Stomach (tissue), 19 donors: ENCODE measurements at places on chromosomes 12 and 14. TPM values are rescaled to one million over a fixed set of nuclear protein-coding genes. Genes with fewer than 3 reads are reported as not detected.

The GZMB gene
- total RNA-seq: 2.9 TPM

The IKBIP gene
- 9.3 TPM for total RNA-seq

The ANKRD33 gene
- total RNA-seq: not detected

DNA sequence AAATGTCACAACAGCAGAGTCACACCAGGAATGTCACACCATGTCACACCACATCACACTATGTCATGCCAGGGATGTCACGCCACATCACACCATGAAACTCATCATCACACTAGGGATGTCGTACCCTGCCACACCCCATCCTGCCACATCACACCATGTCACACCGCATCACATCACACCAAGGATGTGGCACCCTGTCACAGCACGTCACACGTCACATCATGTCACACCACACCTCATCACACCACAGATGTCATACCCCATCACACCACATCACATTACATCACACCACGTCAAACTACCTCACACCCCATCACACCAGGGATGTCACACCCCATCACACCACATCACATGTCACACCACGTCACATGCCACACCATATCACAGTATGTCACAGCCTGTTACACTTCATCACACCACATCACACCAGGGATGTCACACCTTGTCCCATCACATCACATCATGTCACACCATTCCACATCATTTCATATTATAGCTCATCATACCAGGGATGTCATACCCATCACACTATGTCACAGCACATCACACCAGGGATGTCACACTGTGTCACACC is 90.9 kb downstream of the TMEM121 start:
- H3K4me1 ChIP-seq: peaks cover 4% of the 10 kb centered on the region
- DNase-seq: no peak
- no peaks in the 10 kb centered on the region for H3K36me3 ChIP-seq
- no peak overlapping the region for H3K4me3 ChIP-seq
- H3K27me3 ChIP-seq: no peaks in the 10 kb centered on the region

- DNase-seq: no peak
- peak overlapping the region; percentile 94 for H3K27ac ChIP-seq
- H3K36me3 ChIP-seq: peaks cover 42% of the 10 kb centered on the region
- H3K27me3 ChIP-seq: no peaks in the 10 kb centered on the region
- peaks cover 38% of the 10 kb centered on the region for H3K4me1 ChIP-seq
- peak overlapping the region; percentile 72 for H3K4me3 ChIP-seq
Measured at GRCh38 chr14:23308721-23309445, 2.2 kb downstream of the BCL2L2 start.

- no peaks in the 10 kb centered on the region for H3K27me3 ChIP-seq
- H3K27ac ChIP-seq: no peak overlapping the region
- H3K36me3 ChIP-seq: no peaks in the 10 kb centered on the region
- peaks cover 20% of the 10 kb centered on the region for H3K4me1 ChIP-seq
Measured at GRCh38 chr14:99619835-99620834, 16.1 kb upstream of the CCDC85C start.

- no peaks in the 10 kb centered on the region for H3K27me3 ChIP-seq
- H3K36me3 ChIP-seq: peaks cover 12% of the 10 kb centered on the region
- no peak overlapping the region for H3K27ac ChIP-seq
- H3K4me3 ChIP-seq: no peak overlapping the region
- H3K4me1 ChIP-seq: no peaks in the 10 kb centered on the region
- DNase-seq: peak; percentile 25
Measured at GRCh38 chr12:3611860-3612703, 121.1 kb downstream of the PRMT8 start.

GRCh38 chr14:91249841-91250616 is 5.5 kb upstream of the GPR68 start:
- peak overlapping the region; percentile 76 for H3K27ac ChIP-seq
- H3K36me3 ChIP-seq: no peaks in the 10 kb centered on the region
- DNase-seq: no peak
- peaks cover 14% of the 10 kb centered on the region for H3K4me1 ChIP-seq
- H3K27me3 ChIP-seq: no peaks in the 10 kb centered on the region

DNA sequence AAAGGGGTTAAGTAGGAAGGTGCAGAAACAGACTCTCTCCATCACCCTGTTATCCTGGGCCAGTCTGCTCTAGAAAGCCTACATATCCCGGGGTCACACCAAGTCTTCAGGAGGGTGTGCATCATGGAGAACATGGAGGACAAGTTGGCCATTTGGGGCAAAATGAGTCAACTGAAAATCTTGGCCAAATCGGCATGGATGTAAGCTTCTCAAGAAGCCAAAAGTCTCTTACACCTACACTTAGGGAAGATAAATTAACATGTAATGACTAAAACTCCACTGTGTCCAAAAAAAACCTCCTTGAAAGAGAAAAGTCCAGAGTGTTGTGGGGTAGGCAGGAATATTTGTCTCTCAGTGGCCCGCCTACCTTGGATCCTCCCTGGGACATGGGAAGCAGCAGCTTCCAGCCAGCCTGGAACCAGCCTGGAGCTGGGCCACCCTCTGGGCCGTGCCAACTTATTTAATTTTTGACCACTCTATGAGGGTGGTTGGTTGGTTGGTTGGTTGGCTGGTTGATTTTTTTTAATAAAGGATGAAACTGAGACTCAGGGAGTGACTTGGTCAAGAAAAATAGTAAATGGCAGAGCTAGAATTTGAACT is 17.9 kb upstream of the TC2N start:
- peaks cover 49% of the 10 kb centered on the region for H3K36me3 ChIP-seq
- no peak overlapping the region for H3K4me3 ChIP-seq
- no peak for DNase-seq
- H3K27ac ChIP-seq: peak overlapping the region; percentile 22
- no peaks in the 10 kb centered on the region for H3K27me3 ChIP-seq

The WNT1 gene
- not detected for total RNA-seq

GRCh38 chr12:94012590-94012989 is 135.8 kb upstream of the PLXNC1 start:
- no peaks in the 10 kb centered on the region for H3K4me1 ChIP-seq
- no peak overlapping the region for H3K4me3 ChIP-seq
- no peaks in the 10 kb centered on the region for H3K36me3 ChIP-seq
- DNase-seq: no peak
- H3K27me3 ChIP-seq: no peaks in the 10 kb centered on the region

DNA sequence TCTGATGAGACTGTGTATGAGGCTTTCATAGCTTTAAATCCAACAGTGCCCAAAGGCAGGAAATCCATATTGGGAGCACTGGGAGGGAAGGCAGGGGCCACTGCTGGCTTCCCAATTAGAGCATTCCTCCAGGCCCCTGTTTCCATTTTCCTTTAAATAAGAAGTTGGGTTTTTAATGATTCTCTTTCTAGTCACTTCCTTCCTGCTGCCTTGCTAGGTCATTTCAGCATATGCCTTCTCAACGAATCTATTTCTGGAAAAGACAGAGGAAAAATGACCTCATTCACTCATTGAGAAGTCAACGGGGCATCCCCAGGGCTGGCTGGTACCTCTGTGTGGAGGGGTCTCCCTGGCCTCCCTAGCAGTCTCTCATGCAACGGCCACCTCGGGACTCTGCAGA is 43.5 kb downstream of the IGF1 start:
- H3K27ac ChIP-seq: no peak overlapping the region
- H3K36me3 ChIP-seq: no peaks in the 10 kb centered on the region
- no peaks in the 10 kb centered on the region for H3K4me1 ChIP-seq
- H3K27me3 ChIP-seq: no peaks in the 10 kb centered on the region
- DNase-seq: no peak
- H3K4me3 ChIP-seq: no peak overlapping the region

GRCh38 chr12:4717806-4718205 is 2.4 kb upstream of the GALNT8 start:
- DNase-seq: no peak
- H3K27ac ChIP-seq: no peak overlapping the region
- H3K4me3 ChIP-seq: no peak overlapping the region
- H3K27me3 ChIP-seq: peaks cover 16% of the 10 kb centered on the region

The ISM2 gene
- not detected for total RNA-seq

- H3K4me1 ChIP-seq: no peaks in the 10 kb centered on the region
- peaks cover under 1% of the 10 kb centered on the region for H3K36me3 ChIP-seq
- no peak overlapping the region for H3K4me3 ChIP-seq
- no peaks in the 10 kb centered on the region for H3K27me3 ChIP-seq
Measured at GRCh38 chr12:100229036-100229635, 28.5 kb downstream of the ACTR6 start.

DNA sequence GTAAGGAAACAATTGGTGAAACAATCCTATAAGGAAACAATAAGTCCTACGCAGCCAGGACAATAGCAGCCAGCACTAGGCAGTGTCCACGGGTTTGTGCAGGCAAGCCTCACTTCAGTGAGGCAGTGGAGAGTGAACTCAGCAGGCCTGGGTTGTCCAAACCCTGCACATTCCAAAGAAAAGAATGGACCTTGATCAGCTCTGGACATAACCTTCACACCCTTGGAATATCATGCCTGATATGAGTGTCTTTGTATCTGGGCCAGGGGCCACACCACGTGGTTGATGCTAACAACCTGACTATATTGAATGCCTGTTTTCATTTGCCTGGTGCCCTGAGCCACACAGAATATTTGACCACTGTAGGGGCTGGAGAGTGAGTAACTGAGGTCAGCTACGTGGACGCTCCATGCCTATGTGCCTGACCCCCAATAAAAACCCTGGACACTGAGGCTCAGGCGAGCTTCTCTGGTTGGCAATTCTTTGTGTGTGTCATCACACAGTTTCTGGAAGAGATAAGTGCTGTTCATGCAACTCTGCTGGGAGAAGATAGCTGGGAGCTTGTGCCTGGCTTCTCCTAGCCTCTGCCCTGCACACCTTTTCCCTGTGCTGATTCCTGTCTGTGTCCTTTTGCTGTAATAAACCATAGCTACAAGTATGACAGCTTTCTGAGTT is 81.4 kb upstream of the NCOR2 start:
- H3K27me3 ChIP-seq: no peaks in the 10 kb centered on the region
- no peaks in the 10 kb centered on the region for H3K36me3 ChIP-seq
- no peaks in the 10 kb centered on the region for H3K4me1 ChIP-seq
- no peak overlapping the region for H3K4me3 ChIP-seq
- no peak for DNase-seq
- H3K27ac ChIP-seq: no peak overlapping the region

The KLHDC1 gene
- 20.2 TPM for total RNA-seq

- H3K27me3 ChIP-seq: no peaks in the 10 kb centered on the region
- DNase-seq: no peak
- H3K4me1 ChIP-seq: peaks cover 4% of the 10 kb centered on the region
- no peak overlapping the region for H3K27ac ChIP-seq
- no peak overlapping the region for H3K4me3 ChIP-seq
Measured at GRCh38 chr12:47316609-47317049, 236.9 kb upstream of the AMIGO2 start.

The TPPP2 gene
- total RNA-seq: not detected

The LRP1 gene
- total RNA-seq: 455 TPM

The PRIM1 gene
- total RNA-seq: 10.8 TPM

The SMCO3 gene
- not detected for total RNA-seq

GRCh38 chr14:48622980-48623379 is 947.6 kb upstream of the MDGA2 start:
- H3K36me3 ChIP-seq: no peaks in the 10 kb centered on the region
- no peak overlapping the region for H3K27ac ChIP-seq
- no peaks in the 10 kb centered on the region for H3K4me1 ChIP-seq
- no peaks in the 10 kb centered on the region for H3K27me3 ChIP-seq
- no peak overlapping the region for H3K4me3 ChIP-seq

GRCh38 chr12:6507102-6507998 is 13.4 kb downstream of the NCAPD2 start:
- H3K36me3 ChIP-seq: peaks cover 51% of the 10 kb centered on the region
- DNase-seq: no peak

DNA sequence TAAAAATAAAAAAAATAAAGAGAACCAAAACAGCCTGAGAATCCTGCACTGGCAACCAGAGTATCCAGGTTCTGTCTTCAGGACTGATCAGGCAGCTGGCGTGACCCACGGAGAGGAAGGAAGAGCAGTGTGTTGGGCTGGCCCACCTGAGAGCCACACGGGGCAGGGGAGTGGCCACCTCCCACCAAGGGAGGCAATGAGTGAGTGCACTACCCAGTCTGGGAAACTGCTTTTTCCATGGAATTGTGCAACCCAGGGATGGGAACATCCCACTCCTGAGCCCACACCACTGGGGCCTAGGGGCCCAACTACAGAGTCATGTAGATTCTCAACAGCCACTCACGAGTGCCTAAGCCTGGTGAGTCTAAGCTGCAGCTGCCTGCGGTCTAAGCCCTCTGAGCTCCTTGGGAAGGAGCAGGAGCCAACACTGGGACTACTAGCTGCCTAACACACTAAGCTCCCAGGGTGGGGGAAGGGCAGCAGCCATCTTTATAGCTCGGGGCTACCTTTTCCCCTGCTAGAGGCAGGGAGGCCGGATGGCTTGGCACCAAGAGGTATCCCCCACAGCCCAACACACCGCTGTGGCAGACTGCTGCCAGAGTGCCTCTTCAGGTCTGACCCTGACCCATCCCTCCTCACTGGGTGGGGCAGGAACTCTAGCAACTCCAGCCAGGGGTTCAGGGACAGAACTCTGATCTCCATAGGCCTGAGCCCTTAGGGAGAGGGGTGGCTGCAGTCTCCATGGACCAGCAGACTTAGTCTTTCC is 610.9 kb downstream of the RERGL start:
- no peak for DNase-seq
- H3K4me3 ChIP-seq: no peak overlapping the region
- no peaks in the 10 kb centered on the region for H3K36me3 ChIP-seq

The CACNA1C gene
- total RNA-seq: 6.7 TPM

- no peak overlapping the region for H3K27ac ChIP-seq
- DNase-seq: no peak
Measured at GRCh38 chr14:105018414-105018813, 2.5 kb downstream of the CDCA4 start.

The ATG101 gene
- total RNA-seq: 31.5 TPM

GRCh38 chr14:92134456-92134855 is 12.7 kb downstream of the CPSF2 start:
- H3K27ac ChIP-seq: no peak overlapping the region
- peaks cover 16% of the 10 kb centered on the region for H3K36me3 ChIP-seq
- H3K27me3 ChIP-seq: no peaks in the 10 kb centered on the region
- no peak for DNase-seq
- H3K4me3 ChIP-seq: no peak overlapping the region

GRCh38 chr14:95601650-95602049 is 66.8 kb downstream of the GLRX5 start:
- no peak for DNase-seq
- peaks cover 80% of the 10 kb centered on the region for H3K27me3 ChIP-seq
- no peaks in the 10 kb centered on the region for H3K36me3 ChIP-seq
- H3K4me1 ChIP-seq: no peaks in the 10 kb centered on the region
- H3K4me3 ChIP-seq: no peak overlapping the region

The NINJ2 gene
- not detected for total RNA-seq

- peak; percentile 24 for DNase-seq
- peaks cover 8% of the 10 kb centered on the region for H3K4me1 ChIP-seq
- no peaks in the 10 kb centered on the region for H3K27me3 ChIP-seq
- H3K27ac ChIP-seq: no peak overlapping the region
- H3K4me3 ChIP-seq: no peak overlapping the region
Measured at GRCh38 chr14:96156804-96157760, 47.6 kb upstream of the BDKRB2 start.

GRCh38 chr12:133204264-133204603 is 22.9 kb downstream of the ZNF268 start:
- no peaks in the 10 kb centered on the region for H3K27me3 ChIP-seq
- peaks cover 65% of the 10 kb centered on the region for H3K36me3 ChIP-seq
- no peak overlapping the region for H3K27ac ChIP-seq
- no peaks in the 10 kb centered on the region for H3K4me1 ChIP-seq
- no peak overlapping the region for H3K4me3 ChIP-seq
- DNase-seq: no peak
